ENCODE measurements at places on chromosomes 6 and 20. TPM values are rescaled to one million over a fixed set of nuclear protein-coding genes. Genes with fewer than 3 reads are reported as not detected.

Gene ANKRD60
- not detected for total RNA-seq

Gene MEI4
- total RNA-seq: not detected

Gene MOG
- not detected for total RNA-seq

Gene DNAH8
- not detected for total RNA-seq

Gene ENPP4
- total RNA-seq: 0.29 TPM

Gene PRSS16
- 3.2 TPM for total RNA-seq

Gene CRISP3
- total RNA-seq: not detected

Gene UBD
- 1.0 TPM for total RNA-seq

Gene LGSN
- total RNA-seq: 2.7 TPM

Gene B3GAT2
- 0.06 TPM for total RNA-seq

Gene CLPSL2
- total RNA-seq: 1.0 TPM

Gene HLA-DRB1
- not detected for total RNA-seq

Gene CLPSL1
- total RNA-seq: not detected

Gene DOK5
- not detected for total RNA-seq

Gene IL17A
- total RNA-seq: not detected

Gene MAP1LC3A
- total RNA-seq: 19.2 TPM

Gene TCF19
- 13.4 TPM for total RNA-seq

Gene DDX43
- total RNA-seq: not detected

Gene STX7
- 18.0 TPM for total RNA-seq

Gene FAM229B
- 7.9 TPM for total RNA-seq

Gene PNPLA1
- total RNA-seq: not detected

Gene PHACTR1
- not detected for total RNA-seq

Gene C6orf141
- total RNA-seq: 13.3 TPM

Gene MUC22
- total RNA-seq: not detected

Gene ELOVL4
- 1.6 TPM for total RNA-seq

Gene ADGRF4
- 15.7 TPM for total RNA-seq

Gene OR2H2
- not detected for total RNA-seq

Gene TCP11
- total RNA-seq: not detected

Gene COL12A1
- 5.7 TPM for total RNA-seq

Gene SLC4A11
- total RNA-seq: 8.7 TPM

Gene PSORS1C2
- not detected for total RNA-seq

Gene CST11
- not detected for total RNA-seq

Gene ATP6V1G2
- total RNA-seq: 0.98 TPM

Gene SLC32A1
- total RNA-seq: not detected

Gene SCGN
- 0.12 TPM for total RNA-seq

Gene MOXD1
- 1.7 TPM for total RNA-seq

Data from A549 treated with Mapracorat at 1 μM for 4 hours (cell line).